ENCODE measurements at places on chromosomes 11 and 22.

DNA sequence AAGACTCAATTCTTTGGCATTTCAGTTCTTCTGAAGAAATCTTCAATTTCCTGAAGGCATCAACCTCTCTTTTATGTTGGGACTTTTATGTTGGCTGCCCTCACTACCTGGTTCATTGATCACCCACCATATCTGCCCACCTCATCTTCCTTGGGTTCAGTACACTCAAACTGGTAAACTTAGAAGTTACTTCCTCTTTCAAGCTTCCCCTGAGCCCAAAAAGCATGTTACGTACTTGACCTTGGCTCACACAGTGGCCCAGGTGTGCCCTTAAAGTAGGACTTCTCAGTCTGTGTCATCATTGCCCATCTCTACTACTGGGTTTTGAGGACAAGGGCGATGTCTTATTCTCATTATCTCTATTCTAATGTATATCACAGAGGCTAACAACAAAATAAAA is 86.1 kb downstream of the GRIA4 start:
- DNase-seq = no peak

DNA sequence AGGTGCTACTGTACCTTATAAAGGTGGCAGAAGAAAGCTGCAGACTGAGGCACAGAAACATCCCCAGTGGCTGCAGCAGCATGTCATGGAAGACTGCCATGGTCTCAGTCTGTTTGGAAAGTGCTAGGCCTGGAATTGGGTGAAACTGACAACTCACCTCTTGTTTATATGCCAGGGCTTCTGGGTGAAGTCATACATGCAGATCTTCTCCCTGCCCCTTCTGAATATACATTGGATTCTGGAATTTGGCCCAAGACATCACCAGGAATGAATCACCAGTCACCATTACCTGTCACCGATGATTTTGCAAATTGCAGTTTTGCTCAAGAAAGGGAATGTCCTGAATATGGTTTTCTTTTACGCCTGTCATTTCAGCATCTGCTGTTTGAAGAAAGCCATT is at the start of gene PLET1:
Gene PLET1 (minus strand): TSS at position 371 of the 400 bp plus-strand sequence. CDS start 271 bp downstream, at position 100.
- peak; percentile 7 for DNase-seq

DNA sequence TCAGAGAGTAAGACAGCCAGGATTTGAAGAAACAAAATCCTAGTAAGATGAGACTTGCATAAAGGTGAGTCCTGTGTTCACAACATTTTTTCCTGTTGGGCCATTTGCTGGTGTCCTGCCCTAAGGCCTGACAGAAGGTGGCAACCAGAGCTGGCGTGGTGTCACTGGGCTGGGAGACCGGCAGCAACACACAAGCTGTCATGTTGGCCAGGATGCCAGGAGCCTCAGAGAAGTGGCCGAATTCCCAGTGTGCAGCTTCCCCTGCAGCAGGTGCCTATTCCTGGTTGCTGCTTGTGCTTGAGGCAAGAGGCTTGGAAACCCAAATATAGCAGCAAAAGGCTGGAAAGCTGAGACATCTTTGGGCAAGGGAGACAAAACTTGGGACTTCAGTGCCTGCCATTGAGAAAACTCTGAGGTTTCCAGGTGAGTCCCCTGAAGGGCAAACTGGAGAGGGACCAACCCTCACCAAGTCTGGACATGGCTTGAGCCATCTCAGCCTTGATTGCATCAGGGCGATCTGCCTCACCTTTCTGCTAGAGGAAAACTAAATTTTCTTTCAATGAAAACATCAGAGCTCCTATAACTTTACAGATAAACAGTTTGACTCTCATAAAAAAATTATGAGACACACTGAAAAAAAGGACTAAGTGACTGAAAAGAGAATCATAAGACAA is 25.9 kb downstream of the ALG12 start:
- DNase-seq = no peak

GRCh38 chr22:39906207-39906606 is 5.3 kb downstream of the GRAP2 start:
- no peak for DNase-seq

DNA sequence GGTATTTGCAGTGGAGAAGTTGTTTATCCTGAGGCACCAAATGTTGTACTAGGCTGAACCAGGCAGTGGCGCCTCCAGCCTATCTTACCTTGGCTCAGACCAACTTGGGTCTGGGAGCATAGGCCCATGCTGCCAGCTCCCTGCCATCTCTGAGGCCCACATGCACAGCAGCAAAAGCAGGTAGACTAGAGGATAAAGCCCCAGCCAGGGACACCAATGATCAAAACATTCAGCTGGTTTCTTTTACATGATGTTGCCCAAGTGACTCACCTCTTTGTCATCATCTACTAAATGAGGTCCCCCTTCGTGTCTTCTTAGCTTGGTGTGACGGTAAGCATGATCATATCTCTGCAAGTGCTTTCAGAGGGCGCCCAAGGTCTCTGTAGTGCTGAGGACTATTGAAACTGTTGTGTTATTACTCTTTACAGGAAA is 112.1 kb upstream of the DRD2 start:
- DNase-seq = peak; percentile 62

GRCh38 chr11:38131535-38131934 is 1533.5 kb upstream of the RAG2 start:
- DNase-seq = no peak

DNA sequence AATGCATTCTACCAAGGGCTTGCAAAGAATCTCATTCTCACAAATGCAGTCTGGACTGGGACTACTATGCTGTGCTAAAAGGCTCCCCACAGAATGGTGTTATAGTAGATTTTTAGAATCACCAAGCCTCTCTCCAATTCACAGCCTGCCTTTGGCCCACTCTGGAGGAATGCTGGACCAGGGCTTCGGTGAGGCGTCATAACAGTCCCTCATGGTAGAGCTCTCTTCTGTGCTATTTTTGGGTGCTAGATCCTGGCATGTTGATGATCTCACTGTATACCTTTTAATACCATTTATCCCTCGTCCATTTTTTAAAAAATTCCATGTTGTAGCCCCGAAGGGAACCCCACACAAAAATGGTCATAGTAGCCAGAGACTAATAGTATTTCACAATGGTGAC is 17.6 kb downstream of the MAP6 start:
- DNase-seq = no peak

- peak; percentile 90 for DNase-seq
Measured at GRCh38 chr11:11985016-11985715, 23.3 kb downstream of the DKK3 start.

DNA sequence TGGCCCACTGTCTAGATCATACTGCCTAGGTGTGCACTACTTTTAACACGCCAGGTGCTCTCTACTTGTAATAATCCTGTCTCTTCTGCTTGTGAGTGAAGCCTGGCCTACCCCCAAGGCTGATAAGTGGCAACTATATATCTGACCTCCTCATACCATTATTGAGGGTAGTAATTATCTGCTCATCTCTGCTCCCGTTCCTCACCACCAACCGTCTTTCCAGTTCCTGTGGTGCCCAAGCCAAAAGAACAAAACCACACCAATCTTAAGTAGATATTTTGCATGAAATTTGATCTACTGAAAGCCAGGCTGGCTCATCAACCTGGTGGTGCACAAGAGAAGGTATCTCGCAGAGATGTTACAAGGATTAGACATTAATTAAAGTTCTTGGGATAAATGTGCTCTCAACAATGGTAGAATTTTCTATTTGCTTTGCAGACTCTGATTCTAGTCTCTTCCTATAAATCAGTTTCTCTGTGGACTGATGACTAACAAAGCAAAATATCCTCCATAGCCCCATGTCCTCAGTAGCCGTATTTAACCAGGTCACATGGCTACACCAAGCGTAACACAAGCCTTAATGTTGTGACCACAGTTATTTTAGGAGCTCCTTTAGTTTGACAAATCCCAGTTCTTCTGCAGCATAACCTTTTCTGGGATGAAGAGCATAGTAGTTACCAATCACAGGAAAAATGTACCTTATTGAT is 267.2 kb downstream of the NTM start:
- DNase-seq = peak; percentile 77

DNA sequence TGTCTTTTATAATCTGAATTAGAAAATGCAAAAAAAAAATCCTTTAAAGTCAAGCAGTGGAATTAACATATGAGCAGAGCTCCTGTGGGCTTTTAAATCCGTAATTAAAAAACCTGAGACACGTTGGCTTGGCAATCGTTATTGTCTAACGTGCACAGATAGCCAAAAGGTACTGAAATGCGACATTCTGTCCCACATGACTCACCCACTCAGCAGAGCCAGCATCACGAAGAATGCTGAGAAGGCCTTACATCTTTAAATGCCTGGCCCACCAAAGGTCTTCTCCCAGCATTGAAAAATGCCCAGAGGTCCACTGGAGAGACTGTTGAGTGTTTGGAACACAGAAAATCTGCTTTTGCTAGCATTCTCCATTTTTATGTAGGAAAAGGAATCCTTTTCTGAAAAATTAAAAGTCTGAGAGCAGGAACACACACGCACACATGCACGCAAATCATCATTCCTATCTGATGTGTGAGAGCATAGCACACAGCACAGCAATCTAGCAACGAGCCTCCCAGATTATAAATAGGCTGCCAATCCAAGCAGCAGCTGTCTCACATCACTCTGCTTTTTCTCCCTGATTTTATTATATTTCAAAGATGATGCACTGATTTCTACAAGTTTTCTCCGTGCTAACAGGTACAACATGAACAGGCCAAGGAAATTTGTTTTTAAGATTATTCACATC is 94.5 kb downstream of the PHF21A start:
- DNase-seq = peak; percentile 68

- no peak for DNase-seq
Measured at GRCh38 chr11:5290106-5290505, 11.6 kb downstream of the OR51B4 start.

DNA sequence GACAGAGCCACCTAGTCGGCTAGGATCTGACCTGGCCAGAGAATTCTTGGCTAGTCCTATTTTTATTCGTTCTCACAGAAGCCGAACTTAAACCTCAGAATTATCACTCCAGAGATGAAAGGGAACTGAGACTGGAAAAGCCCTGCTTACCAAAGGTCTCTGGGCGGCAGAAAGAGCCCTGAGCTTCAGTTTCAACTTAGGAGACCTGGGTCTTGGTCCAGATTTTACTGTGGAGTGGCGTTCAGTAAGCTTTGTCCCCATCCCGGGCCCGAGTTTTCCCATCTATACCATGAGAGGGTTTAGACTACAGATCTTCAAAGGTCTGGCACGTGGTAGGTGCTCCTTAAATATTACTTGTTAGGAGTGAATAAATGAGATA is 516 bp downstream of the NEU3 start:
- DNase-seq = no peak

- no peak for DNase-seq
Measured at GRCh38 chr22:19793661-19794310, 33.2 kb downstream of the TBX1 start.

GRCh38 chr11:92969634-92970347 is at the start of gene MTNR1B:
MTNR1B (plus strand) TSS chr11:92969651; CDS start chr11:92969726, 75 bp downstream.
- no peak for DNase-seq

DNA sequence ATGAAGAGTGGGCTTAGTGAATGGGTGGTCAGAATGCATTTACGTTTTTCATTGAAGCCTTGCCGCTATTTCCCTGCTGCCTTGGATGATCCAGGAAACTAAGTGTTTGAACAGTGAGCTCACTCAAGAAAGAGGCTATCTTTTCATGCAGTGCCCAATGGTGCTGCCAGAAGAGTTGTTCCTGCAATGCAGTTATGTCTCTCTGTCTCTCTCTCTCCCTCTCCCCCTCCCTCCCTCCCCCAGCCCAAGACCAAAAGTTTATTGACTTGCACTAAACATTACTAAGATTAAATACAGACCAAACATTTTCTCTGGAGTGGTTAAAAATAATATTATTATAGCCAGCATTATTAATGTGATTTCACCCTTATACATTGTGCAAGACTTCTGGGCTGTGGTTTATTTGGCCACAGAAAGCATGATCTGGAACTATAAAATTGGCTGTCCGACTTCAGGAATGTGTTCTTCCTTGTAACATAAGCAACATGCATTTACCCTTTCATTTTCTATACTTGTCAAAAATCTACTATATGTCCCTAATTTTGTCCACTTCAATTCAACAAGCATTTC is 6.6 kb upstream of the FUT4 start:
- DNase-seq = peak; percentile 70

GRCh38 chr22:31764785-31765184 is 11.0 kb downstream of the DEPDC5 start:
- no peak for DNase-seq

DNA sequence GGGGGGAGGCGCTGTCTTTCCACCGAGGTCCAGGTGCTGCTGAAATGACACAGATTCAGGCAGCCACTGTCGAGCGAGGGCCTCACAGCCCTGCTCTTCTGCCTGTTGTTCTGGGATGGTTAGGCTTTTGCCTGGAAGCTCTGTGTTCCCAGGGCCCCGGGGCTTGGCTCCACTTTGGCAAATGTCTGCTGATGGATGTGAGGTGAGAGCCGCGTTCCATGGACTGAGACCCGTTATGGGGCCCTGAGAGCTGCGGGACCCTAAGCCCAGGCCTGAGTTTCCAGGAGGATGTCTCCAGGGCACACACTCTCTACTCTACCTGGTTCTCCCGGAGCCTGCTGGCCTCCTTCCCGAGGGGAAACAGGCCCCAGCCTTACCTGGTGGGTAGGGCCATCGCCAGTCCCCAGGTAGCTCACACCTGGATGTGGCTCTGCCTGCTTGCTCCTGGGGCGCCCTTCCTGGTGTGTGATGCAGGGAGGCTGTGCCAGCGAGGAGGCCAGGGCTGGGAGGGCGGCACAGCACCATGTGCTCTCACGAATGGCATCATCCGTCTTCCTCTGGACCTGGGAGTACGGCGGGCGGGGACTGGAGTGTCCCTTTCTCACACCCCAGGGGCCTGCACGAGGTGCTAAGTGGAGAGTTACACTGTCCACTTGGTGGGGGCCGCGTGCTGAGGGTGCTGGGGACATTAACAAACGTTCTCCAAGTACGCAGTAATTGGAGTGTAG is 435.5 kb downstream of the TBC1D22A start:
- no peak for DNase-seq

GRCh38 chr11:820655-821511 is 2.2 kb downstream of the PNPLA2 start:
- DNase-seq = no peak

GRCh38 chr11:76206327-76207081 is at the start of gene WNT11:
WNT11 (minus strand) TSS chr11:76206502; CDS start chr11:76206407, 95 bp downstream.
- DNase-seq = peak; percentile 24

DNA sequence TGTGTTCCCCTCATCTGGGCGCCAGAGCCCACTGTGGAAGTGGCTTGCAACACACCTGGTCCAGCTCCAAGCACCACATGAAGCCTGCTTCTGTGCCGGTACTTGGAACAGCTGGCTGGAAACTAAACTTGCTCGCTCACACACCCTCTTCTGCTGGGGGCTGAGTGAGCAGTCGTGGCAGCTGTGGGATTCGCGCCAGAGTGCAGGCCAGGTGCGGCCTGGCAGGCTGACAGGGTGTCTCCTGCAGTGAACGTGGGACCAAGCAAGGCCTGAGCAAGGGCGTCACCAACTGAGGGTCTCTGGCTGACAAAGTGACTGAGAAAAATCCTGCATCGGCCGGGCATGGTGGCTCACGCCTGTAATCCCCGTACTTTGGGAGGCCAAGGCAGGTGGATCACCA is 15.2 kb downstream of the SMC1B start:
- DNase-seq = no peak
